ENCODE measurements at places on chromosomes 2 and 18.

DNA sequence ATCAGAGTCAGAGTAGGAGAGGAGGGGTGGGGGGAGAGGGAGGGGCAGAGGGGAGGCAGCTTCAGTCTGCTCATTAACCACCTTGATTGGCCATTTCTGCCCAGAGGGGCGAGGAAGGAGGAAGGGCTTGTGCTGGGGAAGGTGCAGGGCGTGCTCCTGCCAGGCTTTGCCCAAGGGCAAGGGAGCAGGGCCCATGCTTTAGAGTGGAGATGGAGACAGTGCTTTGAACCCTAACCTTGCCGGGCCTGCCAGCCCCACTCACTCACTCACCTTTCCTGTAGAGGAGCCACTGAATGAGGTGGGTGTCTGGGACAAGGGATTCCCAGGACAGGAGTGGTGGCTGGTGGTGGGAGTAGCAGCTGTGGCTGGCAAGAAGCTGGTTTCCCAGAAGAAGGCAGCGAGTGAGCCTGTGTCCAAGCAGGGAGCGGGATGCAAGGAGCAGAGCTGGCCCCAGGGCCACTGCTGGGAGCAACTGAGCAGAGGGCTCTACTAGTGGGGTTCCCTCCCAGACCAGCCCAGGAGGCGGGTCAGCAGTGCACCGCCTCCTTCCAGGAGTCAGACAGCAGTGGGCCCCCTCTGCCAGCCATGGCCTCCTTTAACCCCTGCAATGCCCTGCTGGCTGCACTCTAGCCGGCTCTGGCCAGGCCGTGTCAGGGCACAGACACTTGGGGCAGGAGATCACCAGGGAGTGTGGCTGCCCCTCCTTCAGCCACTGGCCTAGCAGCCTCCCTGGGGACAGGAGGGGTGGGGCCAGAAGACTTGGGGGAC is 3.6 kb upstream of the RUFY4 start:
- DNase-seq = no peak

GRCh38 chr2:160918906-160919503 is 241.2 kb upstream of the TANK start:
- no peak for DNase-seq

- no peak for DNase-seq
Measured at GRCh38 chr2:71646028-71646427, 192.7 kb downstream of the DYSF start.

- DNase-seq = no peak
Measured at GRCh38 chr2:178088774-178089270, 16.2 kb upstream of the PDE11A start.

DNA sequence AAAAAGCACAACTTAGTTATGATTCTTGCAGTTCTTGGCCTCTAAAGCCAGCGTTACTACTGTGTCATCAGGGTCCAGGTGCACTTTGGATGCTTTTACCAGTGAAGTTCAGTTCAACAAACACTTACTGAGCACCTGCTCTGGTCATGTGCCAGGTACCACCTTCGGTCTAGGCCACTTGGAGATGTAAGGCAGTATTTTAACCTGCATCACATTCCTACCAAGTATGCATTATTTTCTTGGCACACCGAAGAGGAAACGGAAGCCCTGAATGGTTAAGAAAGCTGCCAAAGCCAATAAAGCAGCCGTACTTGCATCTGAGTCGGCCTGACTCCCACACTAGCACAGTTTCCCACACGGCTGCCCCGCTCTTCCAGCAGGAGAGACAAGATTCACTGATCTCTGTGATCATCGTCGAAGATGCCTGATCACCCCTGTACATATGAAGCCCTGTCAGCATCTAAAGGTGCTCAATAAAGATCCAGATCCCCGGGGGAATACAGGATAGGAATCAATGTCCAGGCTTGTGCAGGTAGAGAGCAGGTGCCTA is 427.1 kb downstream of the EIPR1 start:
- DNase-seq = no peak

Measured in stimulated activated CD4-positive, alpha-beta T cell treated with anti-CD3 and anti-CD28 coated beads, Interleukin-1b, Interleukin-23, amount 100 ng/mL, for 1 hour (primary cell).